ENCODE measurements at places on chromosomes 6 and 20. TPM values are rescaled to one million over a fixed set of nuclear protein-coding genes. Genes with fewer than 3 reads are reported as not detected.

ELOVL5 gene
- total RNA-seq = 156 TPM

L3MBTL3 gene
- total RNA-seq = 17.2 TPM

DNA sequence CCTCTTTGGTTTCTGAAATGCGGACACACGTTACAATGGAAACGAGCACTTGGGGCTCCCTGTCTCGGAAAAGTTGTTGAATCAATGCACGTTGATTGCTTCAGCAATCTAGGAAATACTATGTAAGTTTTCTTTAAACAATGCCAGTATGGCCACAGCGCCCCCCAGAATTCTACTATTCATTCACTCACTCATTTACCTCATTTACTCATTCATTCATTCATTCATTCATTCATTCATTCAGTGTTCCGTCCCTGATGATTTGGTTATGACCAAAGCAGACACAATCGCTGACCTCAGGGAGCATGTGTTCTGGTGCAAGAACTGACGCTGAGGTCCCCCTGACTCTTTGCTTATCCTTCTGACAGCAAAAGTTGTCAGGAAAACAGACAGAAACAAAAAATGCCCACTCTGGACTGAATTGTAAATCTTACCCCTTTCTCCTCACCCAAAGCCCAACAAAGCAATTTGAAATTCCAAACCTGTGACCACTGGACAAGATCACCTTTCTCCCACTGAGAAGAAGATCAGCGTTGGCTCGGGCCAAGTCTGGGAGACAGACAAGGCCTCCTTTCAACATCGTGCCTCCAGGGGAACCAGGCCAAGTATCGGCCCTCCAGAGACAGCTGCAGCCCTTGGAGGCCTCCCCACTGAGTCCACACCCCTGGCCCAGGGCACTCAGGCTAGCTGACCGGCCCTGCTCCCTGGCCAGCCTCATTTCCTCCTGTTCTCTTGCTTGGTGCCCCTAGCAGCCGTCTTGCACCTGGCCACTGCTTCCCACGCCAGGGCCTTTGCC lies 15.0 kb upstream of the PMEPA1 start:
- no peak for DNase-seq

DNA sequence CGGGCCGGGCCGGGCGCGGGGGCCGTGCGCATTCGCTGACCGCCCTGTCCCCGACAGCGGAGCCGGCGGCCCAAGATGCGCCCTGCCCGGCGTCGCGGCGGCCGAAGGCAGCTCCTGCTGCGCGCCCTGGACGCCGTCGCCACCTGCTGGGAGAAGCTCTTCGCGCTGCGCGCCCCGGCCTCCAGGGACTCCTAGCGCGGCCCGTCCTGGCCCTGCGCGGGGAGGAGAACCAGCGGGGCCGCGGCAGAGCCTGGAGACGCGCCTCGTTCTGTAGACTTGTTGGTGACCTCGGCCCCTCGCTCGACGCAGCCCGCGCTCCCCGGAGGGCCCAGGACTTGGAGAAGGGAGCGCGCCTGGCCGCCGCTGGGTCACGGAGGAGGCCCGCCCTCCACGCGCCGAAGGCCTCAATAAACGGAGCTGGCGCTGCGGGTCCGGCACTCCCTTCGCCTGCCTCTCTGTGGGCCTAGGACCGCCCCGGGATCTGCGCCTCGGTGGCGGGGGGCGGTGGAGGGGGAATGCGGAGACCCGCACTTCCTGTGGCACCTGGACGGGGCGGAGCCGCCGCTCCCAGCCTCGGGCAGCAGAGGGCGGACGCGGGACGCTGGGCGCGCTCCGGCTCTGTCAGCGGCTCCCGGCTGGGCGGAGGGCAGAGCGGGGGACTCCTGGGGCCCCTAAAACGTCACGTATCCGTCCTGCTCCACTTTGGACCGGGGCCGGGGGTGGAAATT lies 2.7 kb downstream of the C20orf204 start:
- no peak for DNase-seq

DNA sequence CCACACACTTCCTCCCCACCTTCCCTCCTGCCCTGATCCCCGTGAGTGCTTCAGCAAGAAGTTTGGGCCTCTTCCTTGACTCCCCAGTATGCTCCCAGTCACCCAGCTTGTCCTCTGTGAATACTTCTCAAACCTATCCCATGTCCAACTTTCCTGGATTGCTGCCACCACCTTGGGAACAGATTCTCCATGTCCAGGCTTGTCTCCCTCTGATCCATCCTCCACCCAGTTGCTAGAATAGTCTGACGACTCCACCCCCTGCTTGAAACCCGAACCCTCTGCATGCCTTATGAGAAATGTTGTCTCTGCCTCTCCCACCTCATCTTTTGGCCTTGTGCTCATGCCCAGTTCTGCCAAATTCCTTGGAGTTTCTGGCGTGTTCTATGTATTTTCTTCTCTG lies 108.0 kb downstream of the PPP1R14C start:
- DNase-seq = no peak

All from H1 (cell line).